WTC11 (cell line): ENCODE measurements at places on chromosomes 5 and 9.

- no peak for DNase-seq
These were observed 51.7 kb downstream of the ATPSCKMT start for GRCh38 chr5:10198021-10198420.

- peak; percentile 93 for DNase-seq
These were observed at the start of gene PRUNE2 for GRCh38 chr9:76905791-76906646. Gene PRUNE2, minus strand, starts transcription at chr9:76906114. Its CDS starts 151 bp downstream, at chr9:76905963.

DNA sequence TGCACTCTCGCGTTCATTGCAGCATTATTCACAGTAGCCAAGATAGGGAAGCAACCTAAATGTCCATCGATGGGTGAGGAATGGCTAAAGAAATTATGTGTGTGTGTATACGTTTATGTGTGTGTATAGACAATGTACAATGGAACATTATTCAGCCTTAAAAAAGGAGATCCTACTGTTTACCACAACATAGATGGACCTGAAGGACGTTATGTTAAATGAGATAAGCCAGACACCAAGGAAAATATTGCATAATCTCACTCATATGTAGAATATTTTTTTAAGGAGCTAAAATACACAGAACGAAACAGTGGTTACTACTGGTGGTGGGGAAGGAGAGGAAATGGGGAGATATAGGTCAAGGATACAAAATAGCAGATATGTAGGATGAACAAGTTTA, 2.4 kb downstream of the KIF2A start:
- DNase-seq: no peak

- DNase-seq: no peak
These were observed 1.7 kb downstream of the DCANP1 start for GRCh38 chr5:135445306-135445985.

DNA sequence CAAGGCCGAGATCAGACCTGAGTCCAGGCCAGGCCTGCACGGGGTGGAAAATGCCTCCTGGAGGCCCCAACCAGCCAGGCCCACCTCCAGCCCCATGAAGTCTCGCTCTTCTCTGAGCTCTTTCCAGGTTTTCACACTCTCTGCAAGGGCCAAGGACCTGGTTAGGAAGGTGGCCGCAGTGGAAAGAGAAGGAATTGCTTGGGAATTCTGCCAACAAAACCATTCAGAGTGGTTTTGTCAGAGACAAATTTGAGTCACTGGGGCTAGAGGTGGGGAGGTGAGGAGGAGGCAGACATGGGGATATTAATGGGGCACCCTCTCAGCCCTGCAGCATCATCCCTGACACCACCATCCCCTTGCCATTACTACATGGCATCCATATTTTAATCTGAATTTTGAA, 261.0 kb downstream of the ROR2 start:
- DNase-seq: no peak
